SK-N-DZ (cell line): ENCODE measurements at places on chromosomes 13 and 19.

GRCh38 chr13:91134803-91135184 lies 212.7 kb upstream of the MIR17HG start:
- no peak for DNase-seq

DNA sequence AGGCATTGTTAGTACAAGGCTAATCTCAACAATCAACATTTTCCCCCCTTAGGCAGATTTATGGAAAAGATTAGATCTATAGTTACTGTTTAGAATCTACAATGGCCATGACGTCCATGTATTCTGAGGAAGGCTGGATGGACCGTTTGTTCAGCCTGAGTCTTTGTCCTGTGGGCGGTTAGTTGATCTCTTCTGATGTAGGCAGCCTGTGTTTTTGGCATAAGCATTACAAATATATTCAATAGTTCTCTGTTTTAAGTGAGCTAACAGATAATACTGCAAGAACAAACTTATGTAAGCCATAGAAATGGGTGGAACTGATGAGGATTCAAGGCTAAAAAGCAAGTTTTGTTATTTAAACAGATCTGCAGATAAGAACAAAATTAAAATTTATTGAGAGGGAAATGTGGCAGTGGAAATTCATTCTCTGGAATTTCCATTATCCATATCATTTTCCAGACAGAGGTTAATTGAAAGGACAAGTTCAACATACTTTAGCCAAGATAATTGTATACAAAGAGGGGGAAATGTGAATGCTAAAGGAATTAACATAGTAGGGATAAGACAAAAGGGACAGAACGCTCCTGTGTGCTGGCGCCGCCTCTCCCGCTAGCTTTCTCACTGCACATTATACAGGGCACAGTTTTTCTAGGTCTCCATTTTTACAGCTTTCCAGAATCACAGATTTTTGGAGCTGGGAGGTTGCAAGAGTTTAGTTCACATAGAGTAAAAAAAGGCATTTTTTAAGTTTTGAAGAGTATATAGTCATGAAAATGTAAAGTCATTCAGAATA lies 48.6 kb downstream of the FAM124A start:
- DNase-seq = no peak

DNA sequence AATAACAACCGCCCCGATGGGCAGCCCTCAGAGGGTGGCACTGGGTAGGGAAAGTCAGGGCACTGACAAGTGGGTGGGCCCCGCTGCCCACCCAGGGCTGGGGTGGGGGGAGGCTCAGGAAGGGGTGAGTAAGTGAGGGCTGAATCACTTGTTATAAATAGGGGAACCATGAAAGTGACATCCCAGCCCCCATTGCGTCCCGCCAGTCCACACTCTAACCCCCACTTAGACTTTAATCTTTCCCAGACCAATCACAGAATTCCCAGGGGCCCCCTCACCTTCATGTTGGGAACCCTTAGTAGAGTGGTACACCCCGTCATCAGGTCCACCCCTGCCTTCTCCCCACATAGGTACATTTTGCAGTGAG lies 37.0 kb upstream of the NANOS3 start:
- DNase-seq = no peak

- no peak for DNase-seq
Measured at GRCh38 chr13:95341441-95341840, 40.2 kb upstream of the ABCC4 start.
